NCI-H510A treated with DMSO at 0.1 percent for 48 hours (cell line): ENCODE measurements at places on chromosomes 1 and 21.
A peak's percentile ranks its signal among the peaks of the same experiment; 100 is the strongest.

DNA sequence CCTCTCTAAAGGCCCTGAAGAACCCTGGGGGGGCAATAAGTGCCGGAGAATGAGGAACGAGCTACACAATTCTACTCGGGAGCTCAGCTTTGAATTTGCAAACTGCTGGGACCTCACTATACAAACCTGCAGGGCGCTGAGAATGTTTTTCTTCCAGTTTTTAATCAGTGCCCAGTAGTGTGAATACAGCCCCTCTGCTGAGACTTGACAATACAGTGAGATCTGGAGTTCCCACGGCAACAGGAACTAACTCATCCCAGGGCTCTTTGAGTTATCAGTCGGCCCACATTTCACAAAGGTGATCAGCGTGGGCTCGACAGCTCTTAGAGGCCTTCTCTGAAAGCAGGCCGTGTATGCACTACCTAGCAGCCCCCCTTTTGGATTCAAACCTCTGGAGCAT, 41.7 kb downstream of the TMEM53 start:
- no peak for DNase-seq

GRCh38 chr1:178489399-178489798, 7.4 kb downstream of the CLEC20A start:
- DNase-seq = no peak

GRCh38 chr1:24853649-24854048, 76.4 kb downstream of the RUNX3 start:
- DNase-seq = no peak

- DNase-seq = peak; percentile 78
These were observed 55.9 kb upstream of the PTGFRN start for GRCh38 chr1:116853680-116854402.

- DNase-seq = no peak
These were observed 62.9 kb upstream of the HP1BP3 start for GRCh38 chr1:20850021-20850420.

DNA sequence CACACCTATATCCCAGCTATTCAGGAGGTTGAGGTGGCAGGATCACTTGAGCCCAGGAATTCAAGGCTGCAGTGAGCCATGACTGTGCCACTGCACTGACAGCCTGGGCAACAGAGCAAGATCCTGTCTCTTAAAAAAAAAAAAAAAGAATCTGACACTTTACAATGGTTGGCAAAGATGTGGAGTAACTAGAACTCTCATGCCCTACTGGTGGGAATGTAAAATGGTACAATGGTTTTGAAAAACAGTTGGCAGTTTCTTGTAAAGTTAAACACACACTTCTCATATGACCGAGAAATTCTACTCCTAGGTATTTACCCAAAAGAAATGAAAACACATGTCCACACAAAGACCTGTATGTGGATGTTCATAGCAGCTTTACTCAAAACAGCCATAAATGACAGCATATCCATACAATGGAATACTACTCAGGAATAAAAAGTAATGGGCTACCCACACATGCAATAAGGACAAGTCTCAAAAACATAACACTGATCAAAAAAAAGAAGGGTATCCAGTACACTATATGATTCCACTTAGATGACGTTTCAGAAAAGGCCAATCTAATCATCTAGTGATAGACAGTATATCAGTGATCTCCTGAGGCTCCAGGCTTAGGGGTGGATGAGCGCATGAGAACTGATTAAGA, 58.1 kb downstream of the HLCS start:
- DNase-seq = no peak

DNA sequence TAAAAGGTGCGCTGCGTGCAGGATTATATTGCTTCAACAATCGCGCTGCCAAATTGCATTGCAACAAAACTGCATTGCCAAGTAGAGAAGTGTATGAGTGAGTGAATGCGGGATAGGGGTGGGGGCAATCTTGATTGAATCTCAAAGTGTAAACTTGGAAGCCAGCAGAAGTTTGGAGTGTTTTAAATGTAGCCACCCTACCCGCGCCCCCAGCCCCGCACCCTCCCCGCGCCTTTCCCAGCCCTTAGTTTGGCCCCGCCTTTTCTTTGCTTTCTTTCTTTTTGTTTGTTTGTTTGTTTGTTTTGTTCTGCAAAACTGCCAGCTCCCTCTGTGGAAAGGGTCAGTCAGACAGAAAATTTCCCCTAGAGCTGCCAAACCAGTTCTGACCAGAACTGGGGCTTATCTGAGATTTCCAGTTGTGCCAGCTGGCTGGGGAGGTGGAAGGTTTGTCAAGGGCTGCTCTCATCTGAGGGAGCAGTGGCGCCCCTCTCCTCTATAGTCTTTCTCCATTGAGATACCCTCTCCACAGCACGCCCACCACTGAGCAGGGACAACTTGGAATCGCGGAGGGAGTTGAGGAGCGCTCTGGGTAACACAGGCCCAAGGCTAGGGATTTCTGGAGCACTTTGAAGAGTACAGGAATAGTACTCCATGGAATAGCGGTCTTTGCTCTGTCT, 666 bp upstream of the BEND5 start:
- DNase-seq = no peak

DNA sequence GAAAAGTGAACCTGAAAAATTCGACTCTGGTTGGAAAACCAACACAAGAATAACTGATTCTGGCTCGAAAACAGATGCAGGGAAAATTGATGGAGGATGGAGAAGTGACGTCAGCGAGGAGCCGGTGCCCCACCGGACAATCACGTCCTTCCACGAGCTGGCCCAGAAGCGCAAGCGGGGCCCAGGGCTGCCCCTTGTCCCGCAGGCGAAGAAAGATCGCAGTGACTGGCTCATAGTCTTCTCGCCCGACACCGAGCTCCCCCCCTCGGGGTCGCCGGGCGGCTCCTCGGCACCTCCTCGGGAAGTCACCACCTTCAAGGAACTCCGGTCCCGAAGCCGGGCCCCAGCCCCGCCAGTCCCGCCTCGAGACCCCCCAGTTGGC, 1.9 kb downstream of the RUSC1 start:
- DNase-seq = no peak

DNA sequence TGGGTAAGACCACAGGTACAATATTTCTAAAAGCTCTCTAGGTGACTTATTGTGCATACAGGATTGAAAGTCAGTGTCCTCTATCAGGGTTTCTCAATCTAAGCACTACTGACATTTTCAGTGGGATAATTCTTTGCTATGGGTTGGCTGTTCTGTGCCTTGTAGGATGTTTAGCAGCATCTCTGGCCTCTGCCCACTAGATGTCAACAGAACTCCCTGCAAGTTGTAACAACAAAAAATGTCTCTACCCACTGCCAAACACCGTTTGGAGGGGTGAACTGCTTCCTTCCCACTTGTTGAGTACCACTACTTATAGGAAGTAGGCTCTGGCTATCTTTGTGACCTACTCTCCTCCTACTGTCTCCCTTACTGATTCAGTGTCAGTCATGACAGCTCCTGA, 90.1 kb upstream of the ZRANB2 start:
- no peak for DNase-seq

GRCh38 chr1:169090900-169091311, 15.6 kb upstream of the ATP1B1 start:
- no peak for DNase-seq

- no peak for DNase-seq
These were observed 35.0 kb downstream of the PARP1 start for GRCh38 chr1:226372885-226373284.

DNA sequence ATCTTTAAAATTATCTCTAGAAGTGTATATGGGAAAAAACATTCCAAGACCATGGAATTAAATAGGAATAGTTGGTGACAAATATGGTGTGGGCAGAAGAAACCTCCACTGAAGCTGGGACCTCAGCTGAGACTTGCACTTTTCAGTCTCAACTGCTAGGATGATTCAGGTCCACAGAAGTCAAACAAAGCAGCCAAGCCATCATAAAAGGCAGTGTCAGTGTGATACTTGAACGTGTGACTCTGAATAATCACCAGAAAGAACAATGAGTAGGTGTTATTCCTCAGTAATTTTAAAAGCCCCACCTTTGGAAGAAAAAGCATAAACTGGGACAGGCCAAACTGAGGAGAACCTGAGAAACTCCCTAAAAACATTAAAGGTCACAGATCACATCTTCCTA, 90.7 kb downstream of the ZNF281 start:
- no peak for DNase-seq

GRCh38 chr1:234734869-234735268, 124.9 kb upstream of the IRF2BP2 start:
- DNase-seq = no peak

GRCh38 chr1:221631556-221631955, 110.3 kb downstream of the DUSP10 start:
- DNase-seq = no peak

- no peak for DNase-seq
These were observed 17.5 kb downstream of the MTARC1 start for GRCh38 chr1:220804202-220804586.

GRCh38 chr1:237154157-237154556, 112.2 kb downstream of the RYR2 start:
- no peak for DNase-seq

- DNase-seq = no peak
These were observed 33.1 kb upstream of the SLAMF9 start for GRCh38 chr1:159987186-159987585.

DNA sequence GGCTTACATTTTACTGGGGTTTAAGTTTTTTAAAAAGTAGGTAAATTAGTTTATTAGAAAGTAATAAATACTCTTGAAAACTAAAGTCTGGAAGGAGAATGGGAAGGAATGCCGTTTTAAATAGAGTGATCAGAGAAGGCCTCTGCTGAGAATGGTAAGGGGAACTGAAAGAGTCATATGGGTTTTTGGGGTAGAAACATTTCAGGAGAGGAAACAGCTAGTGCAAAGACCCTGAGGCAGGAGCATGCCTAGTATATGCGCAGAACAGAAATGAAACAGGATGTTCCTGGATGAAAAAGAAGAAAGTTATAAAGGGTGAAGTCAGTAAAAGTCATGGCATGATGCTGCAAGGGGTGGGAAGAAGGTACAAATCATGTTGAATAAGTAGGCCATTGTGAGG, 38.9 kb downstream of the ZC3H11B start:
- DNase-seq = no peak

DNA sequence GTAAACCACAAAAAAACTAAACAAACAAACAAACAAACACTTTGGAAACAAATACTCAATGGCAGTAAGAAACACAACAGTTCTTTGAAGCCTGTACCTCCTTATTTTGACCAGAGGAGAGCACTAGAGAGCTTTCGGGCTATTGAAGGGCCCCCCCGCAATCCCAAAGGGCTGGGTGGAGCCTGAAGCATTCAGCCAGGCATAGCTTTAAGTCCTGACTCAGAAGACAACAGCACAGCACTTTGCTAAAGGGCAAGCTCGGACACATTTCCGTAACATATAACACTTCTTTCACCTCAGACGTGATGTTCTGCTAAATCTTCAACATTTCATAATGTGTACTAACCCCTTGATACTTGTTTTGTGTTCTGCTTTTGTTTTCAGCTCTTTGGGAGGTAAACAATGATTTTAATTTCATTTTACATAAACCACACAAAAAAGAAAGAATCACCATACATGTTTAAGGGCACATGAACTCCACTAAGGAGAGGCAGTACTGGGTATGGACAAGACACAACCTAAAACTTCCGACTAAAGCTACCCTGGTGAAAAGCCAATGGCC, 9.7 kb upstream of the SHCBP1L start:
- peak; percentile 89 for DNase-seq

GRCh38 chr21:32603131-32603530, 9.0 kb downstream of the CFAP298 start:
- no peak for DNase-seq

DNA sequence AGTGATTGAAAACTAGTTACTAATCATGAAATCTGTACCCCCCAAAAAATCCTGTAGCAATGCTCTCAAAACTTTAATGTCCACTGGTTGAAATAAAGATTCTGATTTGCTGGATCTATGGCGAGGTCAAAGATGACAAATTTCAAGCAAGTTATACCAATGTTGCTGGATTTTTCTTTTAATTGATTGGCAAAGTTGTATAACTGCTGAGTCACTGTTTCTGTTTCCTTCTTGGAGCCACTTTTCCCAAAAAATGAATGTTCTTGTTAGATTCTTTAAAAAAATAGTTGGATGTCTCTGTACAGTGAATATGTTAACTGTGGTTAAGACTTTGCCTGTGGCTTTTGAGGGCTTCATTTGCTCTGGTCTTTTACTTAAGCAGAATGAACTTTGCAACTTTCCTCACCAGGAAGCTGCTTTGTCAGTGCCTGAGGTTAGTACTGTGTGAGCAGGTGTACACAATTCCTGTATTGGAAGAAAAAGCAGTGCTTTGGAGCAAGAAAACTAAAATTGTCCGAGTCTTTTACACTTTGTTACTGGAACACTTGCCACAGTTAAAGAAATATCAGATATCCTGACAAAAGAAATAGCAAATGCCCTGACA, 1211.9 kb downstream of the MRPL39 start:
- DNase-seq = no peak

DNA sequence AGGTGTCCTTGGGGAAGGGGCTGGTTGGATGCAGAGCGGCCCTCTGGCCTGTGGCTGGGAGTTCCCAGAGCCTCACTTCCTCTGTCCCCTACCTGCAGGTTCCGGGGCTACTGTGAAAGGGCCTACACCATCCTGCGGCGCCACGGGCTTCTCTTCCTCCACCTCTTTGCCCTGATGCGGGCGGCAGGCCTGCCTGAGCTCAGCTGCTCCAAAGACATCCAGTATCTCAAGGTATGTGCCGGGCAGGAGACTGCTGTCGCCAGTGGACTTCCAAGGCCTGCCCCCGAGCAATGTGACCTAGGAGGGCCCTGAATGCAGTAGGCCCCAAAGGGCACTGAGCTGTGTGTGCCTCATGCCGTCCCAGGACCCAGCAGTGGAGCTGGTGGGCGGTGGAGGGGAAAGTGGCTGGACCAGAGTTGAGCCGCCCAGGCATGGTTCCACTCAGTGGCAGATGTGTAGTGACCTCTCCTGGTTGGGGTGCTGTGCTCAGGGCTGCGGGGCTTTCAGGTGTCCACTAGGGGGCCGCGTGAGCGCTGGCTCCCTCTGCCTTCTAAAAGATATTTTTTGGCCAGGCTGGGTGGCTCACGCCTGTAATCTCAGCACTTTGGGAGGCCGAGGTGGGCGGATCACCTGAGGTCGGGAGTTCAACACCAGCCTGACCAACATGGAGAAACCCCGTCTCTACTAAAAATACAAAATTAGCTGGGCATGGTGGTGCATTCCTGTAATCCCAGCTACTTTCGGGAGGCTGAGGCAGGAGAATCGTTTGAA, 73.4 kb downstream of the PIK3CD start:
- DNase-seq = peak; percentile 90

DNA sequence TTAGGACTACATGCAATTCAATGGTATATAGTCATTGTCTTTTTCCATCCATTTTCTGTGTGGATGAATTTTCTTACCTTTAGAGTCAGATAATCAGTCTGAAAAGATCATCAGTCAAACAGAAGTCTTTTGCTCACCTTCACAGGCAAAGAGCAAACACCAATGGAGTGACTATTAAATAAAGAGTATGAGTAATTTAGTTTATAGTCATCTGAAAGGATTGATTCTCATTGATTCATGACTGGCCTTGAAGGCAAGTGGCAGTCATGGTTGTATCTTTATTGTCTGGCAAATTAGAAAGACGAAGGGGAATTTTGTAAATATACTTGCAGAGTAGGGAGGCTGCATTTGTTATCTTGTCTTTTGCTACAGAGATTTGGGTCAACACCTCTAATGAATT, 89.9 kb downstream of the EPB41 start:
- DNase-seq = no peak
